ENCODE measurements at places on chromosomes 11 and 22.
A peak's percentile ranks its signal among the peaks of the same experiment; 100 is the strongest.

DNA sequence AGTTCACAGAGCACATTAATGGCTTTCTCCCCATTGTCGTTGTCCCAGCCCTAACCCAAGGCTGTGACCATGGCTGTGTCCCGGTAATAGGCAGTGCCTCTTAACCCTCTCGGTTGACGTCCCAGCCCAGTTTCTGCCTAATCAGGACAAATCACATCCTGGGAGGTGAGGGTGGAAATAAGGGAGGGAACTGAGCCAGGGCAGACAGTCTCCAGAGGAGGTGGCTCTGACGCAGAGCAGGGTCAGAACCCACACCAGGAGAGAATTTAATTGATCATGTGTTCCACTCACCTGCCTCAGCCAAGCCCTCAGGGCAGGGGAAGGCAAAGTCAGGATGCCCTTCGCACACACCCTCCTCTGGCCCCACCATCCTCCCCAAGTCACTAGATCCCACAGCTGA lies 17.0 kb downstream of the SLC43A1 start:
- DNase-seq, result no peak

DNA sequence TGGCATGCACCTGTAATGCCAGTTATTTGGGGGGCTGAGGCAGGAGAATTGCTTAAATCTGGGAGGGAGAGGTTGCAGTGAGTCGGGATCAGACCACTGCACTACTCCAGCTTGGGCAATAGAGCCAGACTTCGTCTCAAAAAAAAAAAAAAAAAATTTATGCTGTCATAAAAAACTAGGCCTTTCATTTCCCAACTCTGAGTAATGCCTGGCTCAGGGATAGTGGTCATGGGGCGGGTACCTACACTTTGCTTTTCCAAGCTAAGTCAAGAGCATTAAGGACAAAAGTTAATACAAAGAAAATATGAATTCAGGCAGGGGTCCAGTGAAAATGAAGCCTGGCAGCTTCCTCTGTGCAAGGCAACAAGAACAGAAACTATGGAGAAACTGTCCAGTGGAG lies 16.3 kb downstream of the CPSF7 start:
- DNase-seq, result no peak

DNA sequence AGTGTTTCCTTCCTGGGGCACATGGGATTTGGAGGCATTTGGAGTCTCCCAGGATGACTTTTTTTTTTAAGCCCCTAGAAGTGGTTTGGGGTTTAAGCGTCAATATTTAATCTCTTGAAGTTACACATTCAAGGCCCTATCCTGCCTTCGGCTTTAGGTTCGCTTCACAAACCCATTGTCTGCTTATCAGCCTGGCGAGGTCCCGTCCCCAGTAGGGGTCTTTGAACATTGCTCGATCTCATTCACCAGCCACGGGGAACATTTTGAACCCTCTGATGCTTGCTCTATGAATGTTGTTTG lies 75.9 kb downstream of the KCNQ1 start:
- DNase-seq, result no peak

GRCh38 chr22:20764471-20764720 lies 9.5 kb upstream of the SERPIND1 start:
- DNase-seq, result no peak

DNA sequence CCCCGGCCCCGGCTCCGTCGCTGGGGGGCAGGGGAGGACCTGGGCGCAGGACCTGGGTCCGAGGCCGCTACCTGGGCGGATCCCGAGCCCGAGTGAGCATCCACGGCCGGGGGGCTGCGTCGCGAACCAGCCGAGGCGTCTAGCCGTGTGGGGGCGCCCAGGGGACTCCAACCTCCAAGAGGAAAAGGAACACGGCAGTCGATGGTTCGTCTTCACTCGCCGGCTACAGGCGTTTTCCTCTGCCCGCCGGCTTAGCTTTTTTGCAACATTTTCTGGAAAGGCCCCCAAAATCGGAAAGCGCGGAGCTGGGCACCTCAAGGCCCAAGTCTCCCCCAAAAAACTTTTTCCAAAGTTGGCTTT lies 666 bp downstream of the PDGFB start:
- DNase-seq, result no peak

- DNase-seq, result no peak
Observed at GRCh38 chr11:13283636-13284035, 6.0 kb downstream of the BMAL1 start.

GRCh38 chr11:57567515-57568329 lies at the start of gene UBE2L6:
Gene UBE2L6 (minus strand): TSS chr11:57567672. CDS start chr11:57567611, 61 bp downstream.
- DNase-seq, result peak; percentile 92

DNA sequence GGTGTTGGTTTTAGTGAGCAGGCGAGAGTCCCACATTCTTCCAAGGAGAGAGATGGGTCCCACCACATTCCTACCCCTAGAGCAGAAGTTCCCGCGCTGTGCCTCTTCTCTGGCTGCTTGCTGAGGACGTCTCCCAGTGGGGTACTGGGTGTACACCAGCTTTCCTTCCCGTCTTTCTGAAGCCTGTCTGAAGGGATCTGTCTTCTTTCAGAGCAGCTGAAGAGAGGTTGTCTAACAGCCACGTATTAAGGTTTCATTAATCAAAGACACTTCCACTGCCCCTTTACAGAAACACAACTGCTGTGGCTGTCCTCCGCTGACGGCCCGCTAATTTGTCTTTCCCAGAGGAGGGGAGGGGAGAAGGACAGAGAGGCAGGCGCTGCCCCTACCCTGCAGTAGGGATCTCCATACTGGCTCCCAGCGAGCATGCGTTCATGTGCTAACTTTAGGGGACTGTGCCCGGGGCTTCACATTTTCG lies 56.0 kb downstream of the ZBTB16 start:
- no peak for DNase-seq

GRCh38 chr11:45853332-45854219 lies 6.3 kb downstream of the CRY2 start:
- DNase-seq, result no peak

DNA sequence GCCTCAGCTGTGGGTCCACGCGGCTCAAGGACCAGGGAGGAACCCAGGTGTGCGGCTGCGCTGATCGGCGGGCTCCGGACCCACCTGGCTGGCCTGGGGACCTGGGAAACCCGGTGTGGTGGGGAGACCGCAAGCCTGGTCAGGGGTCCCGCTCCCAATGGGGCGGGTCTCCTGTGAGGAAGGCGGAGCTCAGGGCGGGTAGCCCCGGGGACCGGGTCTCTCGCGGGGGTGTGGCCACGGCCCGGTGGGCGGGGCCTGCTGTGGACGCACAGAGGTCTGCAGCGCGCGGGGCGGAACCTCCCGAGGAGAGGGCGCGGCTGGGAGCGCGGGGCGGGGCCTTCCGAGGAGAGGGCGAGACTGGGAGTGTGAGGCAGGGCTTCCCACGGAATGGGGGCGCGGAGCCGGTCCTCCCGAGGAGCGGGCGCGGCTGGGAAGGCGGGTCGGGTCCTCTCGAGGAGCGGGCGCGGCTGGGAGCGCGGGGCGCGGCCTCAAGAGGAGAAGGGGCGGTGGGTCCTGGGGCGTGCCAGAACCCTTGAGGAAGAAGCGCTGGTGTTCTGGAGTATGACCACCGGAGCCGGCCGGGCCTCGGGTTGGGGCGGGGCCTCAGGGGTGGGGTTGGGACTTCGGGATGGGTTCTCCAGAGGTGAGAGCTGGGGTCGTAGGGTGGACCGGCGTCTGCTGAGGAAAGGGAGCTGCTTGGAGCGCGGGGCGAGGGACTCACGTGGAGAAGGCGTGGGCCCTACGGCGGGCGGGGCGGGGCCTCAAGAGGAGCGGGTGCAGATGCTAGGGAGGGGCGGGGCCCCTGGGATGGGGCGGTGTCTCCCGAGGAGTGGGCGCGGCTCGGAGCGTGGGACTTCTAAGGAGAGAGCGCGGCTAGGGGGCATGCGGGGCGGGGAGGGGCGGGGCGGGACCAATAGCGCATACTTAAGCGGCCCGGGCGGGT lies 20.8 kb downstream of the DGCR6L start:
- DNase-seq, result peak; percentile 95
